GM18507 (cell line): ENCODE measurements at places on chromosomes 3 and 15.
A peak's percentile ranks its signal among the peaks of the same experiment; 100 is the strongest.

GRCh38 chr3:181886676-181887075 is 175.0 kb downstream of the SOX2 start:
- no peak for DNase-seq

GRCh38 chr3:170499562-170500156 is 81.0 kb downstream of the CLDN11 start:
- peak; percentile 11 for DNase-seq

GRCh38 chr3:134136604-134137003 is 106.9 kb upstream of the SLCO2A1 start:
- DNase-seq, result no peak

DNA sequence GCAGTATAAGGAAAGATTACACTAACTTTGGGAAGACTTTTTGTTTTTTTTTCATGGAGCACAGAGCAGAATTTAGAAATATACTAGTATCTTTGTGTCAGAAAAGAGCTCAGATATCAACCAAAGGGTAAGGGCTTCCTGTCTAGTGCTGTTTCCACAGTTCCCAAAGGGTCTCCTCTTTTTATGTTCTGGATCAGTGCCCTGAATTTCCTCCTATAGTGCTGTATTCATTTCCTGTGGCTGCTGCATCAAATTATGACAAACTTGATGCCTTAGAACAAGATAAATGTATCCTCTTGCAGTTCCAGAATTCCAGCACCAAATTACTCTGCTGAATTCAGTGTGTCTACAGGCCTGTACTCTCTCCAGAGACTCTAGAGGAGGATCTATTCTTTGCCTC is 219.8 kb upstream of the THRB start:
- no peak for DNase-seq

GRCh38 chr15:51830276-51830806 is 888 bp downstream of the TMOD3 start:
- DNase-seq, result no peak

DNA sequence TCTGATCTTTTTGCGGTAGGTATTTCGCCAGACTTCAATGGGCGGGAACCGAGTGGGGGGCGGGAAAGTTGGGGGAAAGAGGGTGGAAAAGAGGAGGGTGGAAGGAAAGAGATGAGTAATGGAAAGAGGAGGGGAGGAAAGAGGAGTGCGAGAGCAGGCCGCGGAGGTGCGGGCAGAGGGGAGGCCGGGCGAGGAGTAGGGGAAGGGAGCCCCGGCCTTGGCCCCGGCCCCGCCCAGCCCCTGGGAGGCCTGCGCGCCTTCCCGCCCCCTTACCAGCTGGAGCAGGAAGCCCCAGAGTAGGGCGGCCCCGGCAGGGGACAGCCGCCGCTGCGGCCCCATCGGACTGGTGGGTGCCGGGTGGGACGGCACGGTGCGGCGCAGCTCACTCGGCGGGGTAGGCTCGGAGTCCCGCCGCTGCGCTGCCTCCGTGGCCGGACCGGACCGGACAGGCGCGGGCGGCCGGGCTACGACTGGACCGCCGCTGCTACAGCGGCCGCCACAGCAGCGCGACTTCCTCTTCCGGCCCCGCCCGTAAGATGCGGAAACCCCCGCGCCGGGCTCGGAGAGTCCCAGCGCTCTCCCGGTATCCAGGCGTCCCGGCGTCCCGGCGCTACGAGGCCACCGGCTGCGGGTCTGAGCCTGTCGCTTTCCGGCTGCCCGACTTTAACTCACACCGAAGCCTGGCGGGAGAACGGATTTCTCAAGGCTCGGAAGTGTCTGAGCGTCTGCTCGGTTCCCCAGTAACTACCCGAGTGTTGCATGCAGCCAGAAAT is at the start of gene SPPL2A:
SPPL2A (minus strand) TSS at position 512 of the 773 bp plus-strand sequence; CDS start at position 339, 173 bp downstream.
- peak; percentile 77 for DNase-seq

DNA sequence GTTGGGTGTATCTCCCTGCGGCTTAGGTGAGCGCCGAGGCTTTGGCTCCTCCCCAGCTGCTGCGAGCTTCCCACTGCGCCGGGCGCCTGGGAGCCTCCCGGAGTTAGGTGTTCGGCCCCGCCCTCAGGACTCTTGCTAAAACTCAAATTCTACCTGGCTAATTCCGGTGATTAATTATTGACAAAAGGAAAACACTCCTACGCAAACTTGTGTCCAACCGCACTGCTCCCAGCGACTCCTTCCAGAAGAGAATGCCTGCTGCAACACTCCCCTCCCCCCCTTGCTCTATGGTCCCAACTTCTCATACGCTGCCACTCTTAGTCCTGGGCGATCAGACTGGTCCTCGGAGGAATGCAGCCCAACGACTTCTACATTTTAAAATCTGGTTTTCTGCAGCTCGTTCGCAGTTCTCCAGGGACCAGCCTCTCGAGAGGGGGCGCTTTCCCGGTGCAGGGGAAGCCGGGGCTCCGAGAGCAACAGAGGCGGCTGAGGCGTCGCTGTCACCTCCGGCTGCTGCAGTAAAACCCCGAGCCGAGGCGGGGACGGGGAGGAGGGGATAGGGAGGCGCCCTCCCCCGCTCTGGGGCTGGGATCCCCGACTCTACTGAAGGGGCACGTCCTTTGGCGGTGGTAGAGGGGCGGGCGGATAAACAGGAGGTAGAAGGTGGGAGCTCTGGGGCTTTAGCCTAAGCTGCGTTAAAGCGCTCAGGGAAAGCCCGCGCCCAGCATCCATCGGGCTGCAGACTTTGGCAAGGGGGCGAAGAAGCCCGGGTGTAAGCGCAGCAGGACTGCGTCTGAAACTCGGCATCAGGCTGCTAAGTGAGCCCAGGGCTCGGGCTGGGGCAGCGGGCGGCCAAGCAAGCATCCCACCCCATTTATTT is at the start of gene SPTSSB:
SPTSSB (minus strand) TSS at position 77 of the 880 bp plus-strand sequence. CDS start 25,194 bp downstream, outside the sequence.
- peak; percentile 22 for DNase-seq

DNA sequence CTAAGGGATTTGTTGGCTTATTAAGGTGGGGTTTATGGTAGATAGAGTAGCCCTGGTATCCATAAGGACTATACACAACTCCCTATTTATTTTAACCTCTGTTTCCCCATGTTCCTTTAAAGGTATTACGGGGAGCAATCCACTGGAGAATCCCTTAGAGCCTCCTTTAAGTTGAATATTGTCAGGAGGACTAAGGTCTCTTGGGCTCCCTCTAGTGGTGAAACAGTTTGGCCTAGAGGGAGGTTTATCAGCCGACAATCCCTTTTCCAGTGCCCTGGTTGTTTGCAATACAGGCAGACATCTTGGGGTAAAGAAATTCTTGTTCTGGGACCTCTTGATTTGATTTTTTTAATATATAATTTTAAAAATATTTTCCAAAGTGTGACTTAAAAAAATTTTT is 12.9 kb downstream of the OPA1 start:
- DNase-seq, result no peak

- DNase-seq, result no peak
Measured at GRCh38 chr15:90243943-90244639, 5.3 kb upstream of the TTLL13 start.

GRCh38 chr3:79019137-79019923 is 748.5 kb downstream of the ROBO1 start:
- DNase-seq, result no peak

GRCh38 chr15:85597155-85597815 is 197.4 kb downstream of the KLHL25 start:
- DNase-seq, result no peak

- no peak for DNase-seq
Measured at GRCh38 chr15:54815556-54815955, 381.2 kb downstream of the RSL24D1 start.

- DNase-seq, result no peak
Measured at GRCh38 chr3:44995142-44995770, 19.2 kb downstream of the EXOSC7 start.

GRCh38 chr3:66567077-66567476 is 66.3 kb upstream of the LRIG1 start:
- DNase-seq, result no peak

DNA sequence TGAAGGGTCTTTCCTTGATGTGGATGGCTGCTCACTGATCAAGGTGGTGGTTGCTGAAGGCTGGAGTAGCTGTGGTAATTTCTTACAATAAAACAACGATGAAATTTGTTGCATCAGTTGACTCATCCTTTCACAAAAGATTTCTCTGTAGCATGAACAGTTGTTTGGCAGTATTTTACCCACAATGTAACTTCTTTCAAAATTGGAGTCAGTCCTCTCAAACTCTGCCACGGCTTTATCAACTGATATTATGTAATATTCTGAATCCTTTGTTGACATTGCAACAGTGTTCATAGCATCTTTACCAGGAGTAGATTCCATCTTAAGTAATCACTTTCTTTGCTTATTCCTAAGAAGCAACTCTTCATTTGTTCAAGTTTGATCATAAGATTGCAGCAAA is 252.6 kb downstream of the UBE2E2 start:
- no peak for DNase-seq

- DNase-seq, result no peak
Measured at GRCh38 chr3:192422997-192423342, 304.4 kb downstream of the FGF12 start.

GRCh38 chr3:18366258-18366657 is 58.9 kb downstream of the SATB1 start:
- DNase-seq, result no peak

- no peak for DNase-seq
Measured at GRCh38 chr3:135491491-135492205, 473.9 kb upstream of the PPP2R3A start.

DNA sequence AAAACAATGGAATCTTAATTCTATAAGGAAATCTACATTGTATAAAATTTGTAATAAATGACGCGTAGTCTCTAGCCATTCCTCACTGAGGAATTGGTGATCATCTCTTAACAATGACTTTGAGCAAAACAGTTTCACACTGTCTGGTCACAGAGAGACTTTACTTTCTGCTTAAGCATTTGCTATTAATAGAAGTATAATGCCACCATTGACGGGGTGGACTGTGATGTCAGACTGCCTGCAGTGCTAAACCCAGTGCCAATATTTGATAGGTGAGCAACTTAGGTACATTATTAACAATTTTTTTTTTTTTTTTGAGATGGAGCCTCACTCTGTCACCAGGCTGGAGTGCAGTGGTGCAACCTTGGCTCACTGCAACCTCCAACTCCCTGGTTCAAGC is 494.9 kb upstream of the ADAMTS9 start:
- no peak for DNase-seq

GRCh38 chr15:45441686-45442085 is 63.3 kb upstream of the GATM start:
- DNase-seq, result no peak

GRCh38 chr15:88917760-88918159 is 4.6 kb upstream of the MFGE8 start:
- DNase-seq, result no peak

- DNase-seq, result no peak
Measured at GRCh38 chr15:38864122-38864521, 299.5 kb upstream of the RASGRP1 start.

GRCh38 chr3:118705487-118706219 is 329.0 kb downstream of the IGSF11 start:
- no peak for DNase-seq

- no peak for DNase-seq
Measured at GRCh38 chr3:133404920-133405319, 5.1 kb downstream of the BFSP2 start.

- no peak for DNase-seq
Measured at GRCh38 chr3:73081140-73081539, 19.7 kb downstream of the EBLN2 start.

DNA sequence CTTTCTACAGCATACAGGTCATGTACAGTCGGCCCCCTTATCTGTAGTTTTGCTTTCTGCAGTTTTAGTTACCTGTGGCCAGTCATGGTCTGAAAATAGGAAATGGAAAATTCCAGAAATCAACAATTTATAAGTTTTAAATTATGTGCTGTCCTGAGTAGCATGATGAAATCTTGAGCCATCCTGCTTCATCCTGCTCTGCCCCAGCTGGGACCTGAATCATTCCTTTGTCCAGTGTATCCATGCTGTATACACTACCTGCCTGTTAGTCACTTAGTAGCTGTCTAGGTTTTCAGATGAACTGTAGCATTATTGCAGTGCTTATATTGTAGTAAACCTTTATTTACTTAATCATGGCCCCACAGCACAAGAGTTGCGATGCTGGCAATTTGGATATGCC is 44.8 kb downstream of the AP4E1 start:
- DNase-seq, result no peak

GRCh38 chr3:144055604-144056003 is 84.0 kb downstream of the DIPK2A start:
- DNase-seq, result no peak

- DNase-seq, result no peak
Measured at GRCh38 chr3:188943591-188943990, 228.2 kb upstream of the TPRG1 start.

DNA sequence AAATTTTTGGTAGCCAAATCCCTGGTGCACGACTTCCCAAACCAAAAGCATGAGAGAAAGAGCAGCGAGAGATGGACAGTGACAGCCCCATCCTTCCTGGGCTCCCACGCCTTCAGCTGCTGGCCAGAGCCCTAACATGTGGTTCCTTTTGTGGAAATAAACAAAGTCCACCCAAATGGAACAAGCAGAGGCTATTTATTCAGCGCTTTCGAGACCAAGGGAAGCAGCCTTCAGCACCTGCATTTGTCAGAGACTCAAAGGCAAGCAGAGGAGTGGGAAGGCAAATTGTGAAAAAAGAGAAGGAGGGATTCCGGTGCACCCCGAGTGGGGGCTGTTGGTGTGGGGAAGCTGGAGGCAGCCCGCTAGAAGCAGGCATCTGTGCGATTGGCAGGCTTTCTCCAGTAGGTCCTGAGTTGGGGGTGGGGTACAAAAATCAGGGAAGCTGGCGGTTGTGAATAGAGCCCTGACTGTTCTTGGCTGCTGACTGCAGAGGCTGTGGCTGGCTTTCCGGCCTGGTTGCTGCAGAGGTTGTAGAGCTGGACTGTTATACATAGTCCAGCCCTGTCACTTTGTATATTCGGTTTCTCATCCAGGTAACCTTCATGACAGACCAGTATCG is 427.2 kb downstream of the OCA2 start:
- DNase-seq, result no peak

DNA sequence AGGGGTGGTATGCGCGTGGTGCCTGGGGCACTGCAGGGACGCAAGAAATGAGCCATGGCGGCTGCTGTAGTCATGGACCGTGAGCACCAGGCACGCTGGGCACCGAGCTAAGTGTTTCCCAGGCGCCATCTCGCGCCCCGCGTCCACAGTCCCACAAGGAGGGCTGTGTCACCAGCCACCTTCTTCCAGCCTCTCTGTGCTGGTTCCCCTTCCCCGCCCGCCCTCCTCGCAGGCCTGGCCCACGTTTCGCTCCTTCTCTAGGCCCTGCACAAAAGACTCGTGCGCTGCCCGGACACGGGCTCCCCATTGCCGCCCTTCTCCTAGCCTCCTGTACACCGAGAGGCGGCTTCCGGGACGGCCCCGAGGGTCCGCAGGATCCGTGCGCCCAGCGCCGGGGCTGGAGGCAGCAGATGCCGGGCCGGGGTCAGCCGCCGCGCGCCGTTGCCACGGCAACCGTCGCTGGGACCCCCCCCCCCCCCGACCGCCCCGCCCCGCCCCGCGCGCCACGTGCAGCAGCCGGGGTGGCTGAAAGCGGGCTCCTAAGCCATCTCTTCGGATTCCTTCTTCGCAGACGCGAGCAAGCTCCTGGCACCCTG is 113.4 kb downstream of the SRGAP3 start:
- no peak for DNase-seq

DNA sequence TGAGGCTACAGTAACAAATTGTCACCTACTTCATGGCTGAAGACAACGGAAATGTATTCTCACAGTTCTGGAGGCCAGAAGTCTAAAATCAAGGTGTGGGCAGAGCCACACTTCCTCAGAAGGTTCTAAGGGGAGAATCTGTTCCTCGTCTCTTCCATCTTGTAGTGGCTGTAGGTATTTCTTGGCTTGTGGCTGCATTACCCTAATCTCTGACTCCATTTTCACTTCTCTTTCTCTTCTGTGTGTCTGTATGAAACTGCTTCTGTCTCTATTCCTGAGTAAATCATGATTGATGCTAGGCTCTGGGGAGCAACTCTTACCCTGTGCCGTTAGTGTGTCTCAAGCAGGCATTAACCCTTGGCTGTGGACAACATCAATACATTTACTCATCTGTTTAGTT is 164.7 kb downstream of the SQOR start:
- no peak for DNase-seq
